Eye (tissue), 1 donor: ENCODE measurements at places on chromosomes 12 and 14.

- no peak for DNase-seq
Measured at GRCh38 chr14:21248739-21249411, 20.4 kb downstream of the HNRNPC start.

GRCh38 chr12:96176575-96176974, 17.6 kb upstream of the ELK3 start:
- no peak for DNase-seq

- no peak for DNase-seq
Measured at GRCh38 chr14:72104011-72104613, 171.9 kb downstream of the RGS6 start.

- DNase-seq = no peak
Measured at GRCh38 chr12:69167648-69168165, 71.7 kb upstream of the CPSF6 start.

GRCh38 chr14:38704220-38704619, 398.8 kb downstream of the SEC23A start:
- DNase-seq = no peak
